ENCODE measurements at places on chromosomes 11 and 22.

DNA sequence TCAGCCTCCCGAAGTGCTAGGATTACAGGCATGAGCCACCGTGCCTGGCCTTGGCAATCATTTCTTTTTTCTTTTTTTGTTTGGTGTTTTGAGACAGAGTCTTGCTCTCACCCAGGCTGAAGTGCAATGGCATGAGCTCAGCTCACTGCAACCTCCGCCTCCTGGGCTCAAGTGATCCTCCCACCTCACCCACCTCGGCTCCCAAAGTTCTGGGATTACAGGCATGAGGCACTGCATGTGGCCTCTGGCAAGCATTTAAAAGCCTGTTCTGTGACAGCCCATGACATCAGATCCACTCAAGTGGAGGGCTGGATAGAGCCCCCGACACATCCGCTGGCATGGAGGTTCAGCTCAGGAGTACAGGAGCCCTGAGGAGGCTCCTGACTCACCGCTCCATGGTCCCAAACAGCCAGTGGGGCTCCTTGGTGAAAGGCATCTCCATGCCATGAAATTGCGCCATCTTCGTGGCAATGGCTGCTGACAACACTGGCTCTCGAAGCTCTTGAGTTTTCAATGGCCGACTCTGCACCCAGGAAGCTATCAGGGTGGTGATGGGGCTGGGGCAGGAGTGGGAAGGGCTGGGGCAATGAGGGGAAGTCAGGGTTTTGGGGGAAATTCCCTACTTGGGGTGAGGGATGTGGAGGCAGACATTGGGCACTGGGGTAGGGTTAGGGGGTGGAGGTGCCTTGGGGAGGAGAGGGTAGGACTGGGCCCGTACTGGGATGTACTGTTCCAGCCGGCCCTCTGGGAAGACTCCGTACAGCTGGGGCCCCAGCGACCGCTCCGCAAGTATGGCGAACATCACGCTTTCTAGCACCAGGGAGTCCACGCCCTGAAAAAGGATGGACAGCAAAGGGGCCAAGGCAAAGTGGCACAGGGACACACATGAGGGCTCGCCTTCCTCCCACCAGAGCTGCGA, 1.4 kb downstream of the CHKB start:
- DNase-seq = no peak

GRCh38 chr11:55942785-55943392, 6.7 kb upstream of the OR5I1 start:
- DNase-seq = no peak

- no peak for DNase-seq
Observed at GRCh38 chr11:130031056-130031455, 28.4 kb upstream of the PRDM10 start.

GRCh38 chr11:2706321-2706720, 6.5 kb upstream of the KCNQ1OT1 start:
- DNase-seq = no peak

GRCh38 chr22:37223965-37224551, 11.8 kb upstream of the SSTR3 start:
- no peak for DNase-seq

All from NCI-H2107 (cell line).